ENCODE measurements at places on chromosomes 2 and 18.

DNA sequence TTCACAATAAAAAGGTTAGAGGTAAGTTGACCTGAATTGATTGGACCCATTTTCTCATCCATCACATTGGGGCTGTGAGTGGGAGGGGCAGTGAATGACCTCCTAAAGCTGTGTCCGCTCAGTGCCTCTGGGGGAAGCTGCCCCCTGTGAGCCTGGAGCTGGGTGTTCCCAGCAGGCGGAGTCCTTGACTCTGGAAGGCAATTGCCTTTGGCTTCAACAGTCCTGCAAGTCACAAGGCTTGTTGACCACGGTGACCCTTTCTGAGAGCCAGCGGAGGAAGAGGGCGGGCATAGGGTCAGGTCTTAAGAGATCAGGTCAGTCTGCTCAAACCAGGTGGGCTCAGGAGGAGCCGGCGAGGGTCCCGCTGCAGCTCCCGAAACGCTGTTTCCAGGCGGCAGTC, 1.1 kb upstream of the CIDEA start:
- no peak for DNase-seq

DNA sequence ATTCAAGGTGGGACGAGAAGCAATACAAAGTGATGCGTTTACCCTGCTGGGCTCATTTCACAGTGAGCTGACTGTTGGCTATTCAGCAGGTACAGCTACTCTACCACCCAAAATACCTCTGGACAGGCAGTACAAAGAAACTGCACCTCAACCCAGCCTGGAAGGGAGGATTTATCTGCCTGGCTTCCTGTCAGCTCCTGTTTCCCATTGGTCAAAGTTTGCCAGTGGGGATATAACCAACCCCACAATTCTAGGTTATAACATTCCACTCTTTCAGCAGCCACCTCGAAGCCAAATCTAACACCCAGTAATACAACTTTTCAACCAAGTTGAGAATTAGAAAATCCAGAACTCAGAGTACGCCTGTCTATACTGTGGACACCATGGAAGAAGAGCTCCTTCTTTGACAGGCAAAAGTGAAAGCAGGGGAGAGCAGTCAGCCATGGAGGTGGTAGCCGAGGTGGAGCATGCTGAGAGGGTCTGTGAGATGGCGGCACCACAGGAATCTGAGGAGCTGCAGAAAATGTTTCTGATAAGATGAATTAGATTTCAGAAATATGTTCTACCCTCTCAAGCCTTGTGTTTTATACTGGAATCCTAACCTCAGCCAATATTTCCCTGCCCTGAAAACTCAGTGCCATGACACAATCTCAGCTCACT, 10.8 kb downstream of the DUSP19 start:
- DNase-seq: no peak

GRCh38 chr18:50861617-50862016, 17.3 kb upstream of the ME2 start:
- no peak for DNase-seq

- DNase-seq: no peak
These were observed 24.8 kb downstream of the LYPD1 start for GRCh38 chr2:132645176-132645575.

DNA sequence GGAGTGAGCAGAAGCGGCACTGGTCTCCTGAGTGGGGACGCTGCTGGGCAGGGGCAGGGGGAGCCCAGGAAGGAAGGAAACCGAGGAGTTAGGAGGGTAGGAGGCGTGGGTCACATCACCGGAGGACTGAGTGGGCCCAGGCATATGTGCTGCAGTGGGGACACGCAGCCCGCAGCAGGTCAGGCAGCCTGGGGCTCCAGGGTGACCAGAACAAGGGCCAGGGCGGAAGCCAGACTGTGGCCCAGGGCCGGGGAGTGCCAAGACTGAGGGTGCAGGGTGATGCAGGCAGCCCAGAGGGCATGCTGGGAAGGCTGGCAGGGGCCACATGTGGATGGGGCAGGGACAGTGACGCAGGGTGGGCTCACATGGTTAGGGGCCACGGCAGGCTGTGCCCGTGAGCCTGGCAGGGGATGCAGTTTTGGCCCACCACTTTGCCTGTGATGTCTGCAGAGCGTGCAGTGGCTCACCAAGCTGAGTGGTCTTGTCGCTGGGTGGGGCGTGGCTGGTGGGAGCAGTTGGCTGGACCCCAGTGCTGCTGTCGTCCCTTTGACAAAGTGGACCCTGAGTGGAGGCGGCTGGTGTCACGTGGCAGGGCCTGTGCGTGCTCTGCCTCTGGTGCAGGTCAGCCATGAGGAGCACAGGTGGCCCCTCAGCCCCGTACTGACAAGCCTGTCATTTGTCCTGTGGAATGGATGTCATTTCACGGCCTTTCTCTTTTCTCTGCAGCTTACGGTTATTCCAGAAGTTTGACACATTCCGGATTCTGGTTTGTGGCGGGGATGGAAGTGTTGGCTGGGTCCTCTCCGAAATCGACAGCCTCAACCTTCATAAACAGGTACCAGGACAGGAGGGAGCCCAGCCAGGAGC, 87.1 kb downstream of the DGKD start:
- DNase-seq: no peak

GRCh38 chr18:71431689-71432088, 1112.5 kb downstream of the CBLN2 start:
- no peak for DNase-seq

DNA sequence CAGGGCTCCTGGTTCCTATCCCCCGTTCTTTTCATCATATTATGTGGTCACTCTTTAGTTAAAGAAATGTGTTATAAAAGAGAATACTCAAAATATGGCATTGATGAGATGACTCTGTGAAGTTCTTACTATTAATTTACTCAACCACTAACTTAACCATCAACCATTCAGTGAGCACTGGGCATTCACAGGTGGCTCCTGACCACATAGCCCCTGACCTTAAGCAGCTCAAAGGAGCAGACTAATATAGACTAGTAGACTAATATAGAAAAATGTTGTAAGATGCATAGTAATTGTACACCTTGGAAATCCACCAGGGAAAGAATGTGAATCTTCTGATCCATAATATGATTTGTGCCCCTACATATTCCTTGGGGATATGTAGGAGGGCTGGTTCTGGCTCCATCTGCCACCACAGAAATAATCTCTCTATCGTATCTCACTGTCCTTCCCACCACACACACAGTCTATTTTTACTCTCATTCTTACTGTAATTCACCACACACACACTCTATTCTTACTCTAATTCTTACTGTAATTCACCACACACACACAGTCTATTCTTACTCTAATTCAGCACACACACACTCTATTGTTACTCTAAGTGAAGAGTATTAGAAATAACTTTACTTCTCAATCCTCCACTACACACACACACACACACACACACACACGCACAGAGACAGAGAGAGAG, 188.9 kb upstream of the ITGA4 start:
- no peak for DNase-seq

GRCh38 chr2:31221544-31221943, 4.2 kb upstream of the CAPN14 start:
- no peak for DNase-seq

GRCh38 chr2:58512878-58513277, 271.8 kb upstream of the FANCL start:
- no peak for DNase-seq

DNA sequence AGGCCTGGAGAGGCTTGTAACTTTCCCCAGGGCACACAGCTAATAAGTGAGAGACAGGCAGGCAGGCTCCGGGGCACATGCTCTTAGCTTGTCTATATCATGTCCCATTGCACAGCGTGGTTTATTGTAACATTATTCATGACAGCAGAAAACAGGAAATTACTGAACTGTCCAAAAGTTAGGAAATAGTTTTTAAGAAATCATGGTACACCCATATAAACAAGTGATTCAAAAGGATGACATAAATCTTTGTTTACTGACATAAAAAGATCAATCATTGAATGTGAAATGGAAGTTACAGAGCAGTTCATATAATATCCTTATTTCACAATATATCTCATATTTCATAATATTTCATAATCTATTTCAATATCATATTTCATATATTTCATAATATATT, 34.3 kb upstream of the TXNDC2 start:
- DNase-seq: no peak

DNA sequence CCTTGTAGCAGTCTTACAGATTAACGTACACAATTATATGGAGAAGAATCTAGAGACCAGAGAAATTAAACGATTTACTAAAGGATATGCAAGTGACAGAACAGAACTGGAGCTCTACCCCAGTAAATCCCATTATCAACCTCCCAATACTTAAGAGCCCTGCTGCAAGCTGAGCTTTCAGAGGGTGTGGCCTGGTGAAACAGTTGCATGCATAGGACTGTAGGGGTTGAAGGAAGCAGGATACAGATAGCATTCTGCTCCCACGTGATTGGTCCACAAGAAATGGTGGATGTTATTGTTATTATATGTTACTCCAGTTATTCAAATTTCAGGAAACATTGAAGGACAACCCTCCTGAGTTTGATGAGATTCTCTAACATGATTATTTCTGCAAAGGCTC, 210.8 kb upstream of the THUMPD2 start:
- DNase-seq: no peak

GRCh38 chr2:64906853-64907536, 82.2 kb upstream of the SLC1A4 start:
- DNase-seq: no peak

DNA sequence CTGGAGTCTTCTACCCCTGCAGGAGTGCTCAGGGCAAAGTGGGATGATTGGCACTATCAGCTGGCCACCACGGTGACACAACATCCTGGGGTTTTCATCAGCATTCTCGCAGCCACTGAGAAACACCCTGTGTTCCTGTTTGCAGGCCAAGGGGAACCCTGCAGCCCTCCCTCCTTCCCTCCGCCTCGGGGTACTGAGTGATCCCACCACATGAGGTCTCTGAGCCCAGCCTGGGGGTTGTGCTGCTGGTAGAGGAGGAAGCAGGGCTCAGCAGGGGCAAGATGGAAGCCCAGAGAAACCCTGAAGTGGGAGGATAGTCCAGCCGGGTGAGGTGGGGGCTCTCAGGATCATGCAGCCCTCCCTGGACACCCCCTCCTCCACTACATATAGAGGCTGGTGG, at the start of gene OXER1:
Gene OXER1 (minus strand): TSS at position 40 of the 400 bp plus-strand sequence. CDS start 73 bp downstream, outside the sequence.
- DNase-seq: no peak

DNA sequence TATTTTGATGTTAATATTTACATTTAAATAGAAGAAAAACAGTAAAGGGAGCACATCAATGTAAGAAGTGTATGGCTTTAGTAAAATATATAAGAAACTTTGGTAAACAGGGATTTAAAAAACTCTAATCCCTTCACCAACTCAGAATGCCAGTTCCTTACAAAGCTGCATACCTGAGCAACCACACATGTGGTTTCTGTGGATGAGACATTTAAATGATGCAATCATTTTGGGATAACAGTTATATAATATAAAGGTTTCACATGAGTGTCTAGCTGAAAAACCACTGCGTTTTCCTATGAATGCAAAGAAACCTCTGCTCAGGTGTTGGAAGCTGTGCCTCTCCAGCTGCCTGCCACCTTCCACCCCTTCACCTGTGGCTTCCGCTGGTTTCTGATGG, 209.1 kb upstream of the REV1 start:
- DNase-seq: no peak

DNA sequence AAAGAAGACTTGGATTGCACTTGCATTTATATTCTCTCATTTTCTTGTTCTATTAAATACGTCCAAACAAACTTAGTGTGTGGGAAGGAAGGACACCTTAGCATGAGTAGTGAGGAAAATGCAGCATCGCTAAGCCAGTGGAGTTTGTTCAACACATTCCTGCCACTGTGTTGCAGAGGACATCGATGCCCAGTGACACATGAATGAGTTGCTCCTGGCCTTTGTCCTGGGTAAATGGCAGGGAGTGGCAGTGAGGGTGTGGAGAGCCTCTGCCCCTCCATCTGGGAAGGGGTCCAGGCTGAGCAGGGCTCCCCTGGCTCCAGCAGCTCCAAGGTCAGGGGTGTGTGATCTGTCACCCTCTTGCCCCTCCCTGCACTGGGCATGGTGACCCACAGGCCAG, 75.9 kb downstream of the CABLES1 start:
- DNase-seq: no peak

- DNase-seq: no peak
These were observed 342.7 kb downstream of the RND3 start for GRCh38 chr2:150144546-150145298.

Measured in muscle of leg (tissue), 16 donors.